ENCODE measurements at places on chromosomes 12 and 14. TPM values are rescaled to one million over a fixed set of nuclear protein-coding genes. Genes with fewer than 3 reads are reported as not detected.

LRTM2 gene
- total RNA-seq = not detected

PRKCH gene
- total RNA-seq = 6.4 TPM

C1RL gene
- 243 TPM for total RNA-seq

CCDC196 gene
- 4.0 TPM for total RNA-seq

CCDC184 gene
- total RNA-seq = not detected

PPP4R4 gene
- 0.28 TPM for total RNA-seq

PPFIA2 gene
- total RNA-seq = not detected

TNFAIP2 gene
- 27.9 TPM for total RNA-seq

C14orf132 gene
- total RNA-seq = 4.7 TPM

CD9 gene
- total RNA-seq = 21.2 TPM

ASIC1 gene
- 0.28 TPM for total RNA-seq

Measured in left lobe of liver (tissue), 2 donors.